GM23338 (cell line): ENCODE measurements at places on chromosomes 2 and 18.
A peak's percentile ranks its signal among the peaks of the same experiment; 100 is the strongest.

GRCh38 chr2:143083636-143084035 is 45.6 kb upstream of the ARHGAP15 start:
- no peaks in the 10 kb centered on the region for H3K4me1 ChIP-seq
- no peaks in the 10 kb centered on the region for H3K36me3 ChIP-seq
- H3K27me3 ChIP-seq = no peaks in the 10 kb centered on the region
- DNase-seq = no peak
- no peak overlapping the region for H3K27ac ChIP-seq
- H3K4me3 ChIP-seq = no peak overlapping the region

- H3K4me1 ChIP-seq = no peaks in the 10 kb centered on the region
- H3K36me3 ChIP-seq = 0 out of 2 replicates have a peak, but pooled peaks cover 6% of the 10 kb centered on the region
- H3K27me3 ChIP-seq = no peaks in the 10 kb centered on the region
- H3K27ac ChIP-seq = no peak overlapping the region
- H3K4me3 ChIP-seq = no peak overlapping the region
- no peak for DNase-seq
Observed at GRCh38 chr18:72208920-72209676, 335.0 kb downstream of the CBLN2 start.

DNA sequence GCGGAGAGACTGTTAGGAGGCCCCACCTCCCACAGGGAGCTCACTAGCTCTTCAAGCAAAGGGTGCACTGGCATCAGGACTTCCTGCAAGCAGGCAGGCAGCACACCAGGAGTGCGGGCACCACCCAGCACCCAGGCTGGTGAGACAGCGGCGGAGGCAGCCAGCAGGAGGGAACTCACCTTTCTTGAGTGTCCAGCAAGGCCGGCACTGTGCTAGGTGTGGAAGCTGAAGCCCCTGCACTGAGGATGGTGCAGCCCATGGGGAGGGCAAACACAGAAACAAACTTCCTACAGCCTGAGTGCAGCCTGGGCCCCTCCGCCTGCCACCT is 100.7 kb upstream of the ID2 start:
- peaks cover 12% of the 10 kb centered on the region for H3K4me1 ChIP-seq
- H3K27me3 ChIP-seq = no peaks in the 10 kb centered on the region
- no peak overlapping the region for H3K4me3 ChIP-seq
- no peak for DNase-seq
- no peaks in the 10 kb centered on the region for H3K36me3 ChIP-seq

DNA sequence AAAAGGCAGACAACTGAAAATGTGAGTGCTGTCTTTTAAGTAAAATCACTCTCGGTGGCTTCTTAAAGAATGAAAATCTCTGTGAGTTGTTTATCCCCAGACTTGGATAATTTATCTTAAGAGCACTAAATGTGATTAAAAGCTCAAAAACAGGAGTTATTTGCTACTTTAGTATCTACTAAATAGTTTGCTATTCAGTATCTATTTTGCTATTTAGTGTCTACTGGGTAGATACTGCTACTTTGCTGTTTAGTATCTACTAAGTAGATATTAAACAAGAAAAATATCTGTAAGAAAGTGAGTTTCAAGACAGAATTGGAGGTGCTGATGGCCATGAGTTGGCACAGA is 1.4 kb upstream of the KCNG3 start:
- DNase-seq = no peak
- H3K27me3 ChIP-seq = peaks cover 20% of the 10 kb centered on the region
- peak overlapping the region; percentile 33 for H3K4me3 ChIP-seq
- H3K27ac ChIP-seq = peak overlapping the region; percentile 3; the same call in 1 of the 2 replicates

DNA sequence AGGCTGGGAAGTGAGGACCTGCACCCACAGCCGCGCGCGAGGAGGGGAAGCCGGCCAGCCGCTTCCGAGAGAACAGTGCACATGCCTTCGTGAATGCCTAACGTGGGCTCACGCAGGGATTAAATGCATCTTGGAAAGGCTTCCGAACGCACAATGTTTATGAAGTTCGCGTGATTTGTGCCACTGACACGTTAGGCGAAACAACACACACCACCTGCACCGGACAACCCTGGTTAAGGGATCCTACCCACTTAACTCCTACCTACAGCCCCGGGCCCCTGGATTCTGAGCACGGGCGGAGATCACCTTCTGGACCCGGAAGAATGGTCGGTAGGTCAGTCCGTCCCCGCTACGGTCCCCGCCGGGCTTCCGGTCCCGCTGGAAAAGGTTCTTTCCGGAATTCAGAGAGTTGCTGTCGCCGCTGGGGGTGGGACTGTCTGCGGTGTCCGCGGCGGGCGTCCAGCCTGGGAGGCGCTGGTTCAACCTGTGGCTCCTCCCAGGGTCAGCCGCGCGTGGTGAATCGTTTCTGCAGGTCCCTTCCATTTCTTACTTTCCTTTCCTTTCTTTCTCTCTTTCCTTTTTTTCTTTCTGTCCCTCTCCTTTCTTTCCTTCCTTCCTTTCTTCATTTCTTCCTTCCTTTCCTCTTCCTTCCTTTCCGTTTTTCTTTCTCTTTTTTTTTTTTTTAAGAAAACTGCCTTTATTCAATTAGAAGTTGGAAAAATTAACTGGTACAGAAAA is at the start of gene MTIF2:
Gene MTIF2 (minus strand): TSS at position 325 of the 738 bp plus-strand sequence. CDS start 5,373 bp downstream, outside the sequence.
- H3K4me3 ChIP-seq = peak within 1 kb of the TSS; percentile 80
- DNase-seq = peak; percentile 98
- peaks cover 13% of the 10 kb centered on the region for H3K36me3 ChIP-seq

GRCh38 chr2:209565896-209566582 is 142.2 kb downstream of the MAP2 start:
- H3K36me3 ChIP-seq = no peaks in the 10 kb centered on the region
- no peak for DNase-seq
- H3K4me1 ChIP-seq = no peaks in the 10 kb centered on the region
- H3K4me3 ChIP-seq = no peak overlapping the region

- H3K4me1 ChIP-seq = no peaks in the 10 kb centered on the region
- no peak for DNase-seq
- no peak overlapping the region for H3K27ac ChIP-seq
- no peak overlapping the region for H3K4me3 ChIP-seq
- H3K27me3 ChIP-seq = no peaks in the 10 kb centered on the region
- H3K36me3 ChIP-seq = no peaks in the 10 kb centered on the region
Observed at GRCh38 chr2:234147335-234147861, 96.9 kb downstream of the SPP2 start.
